T-helper 17 cell (primary cell): ENCODE measurements at places on chromosomes 5 and 9.

- DNase-seq, result no peak
- peaks cover 22% of the 10 kb centered on the region for H3K27me3 ChIP-seq
Observed at GRCh38 chr9:89808076-89808755, 203.4 kb downstream of the GADD45G start.

DNA sequence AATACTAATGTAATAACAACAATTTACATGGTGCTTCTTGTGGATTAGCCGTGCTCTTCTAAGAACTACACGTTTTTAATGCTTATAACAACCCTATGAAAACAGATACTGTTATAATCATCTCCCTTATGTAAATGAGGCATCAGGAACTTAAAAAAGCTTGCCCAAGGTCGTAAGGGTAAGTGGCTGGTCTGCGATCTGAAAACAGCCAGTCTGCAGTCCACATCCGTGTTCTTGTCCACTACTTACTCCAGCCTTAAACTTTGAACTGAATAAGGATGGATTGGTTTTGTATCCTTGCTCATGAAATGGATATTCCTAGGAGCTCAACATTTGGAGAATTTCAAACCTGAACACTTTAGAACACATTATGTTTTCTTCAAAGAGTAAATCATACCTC lies 26.7 kb downstream of the PAM start:
- peaks cover 17% of the 10 kb centered on the region for H3K4me1 ChIP-seq
- DNase-seq, result no peak
- H3K36me3 ChIP-seq, result peaks cover 9% of the 10 kb centered on the region
- H3K27ac ChIP-seq, result no peak overlapping the region

DNA sequence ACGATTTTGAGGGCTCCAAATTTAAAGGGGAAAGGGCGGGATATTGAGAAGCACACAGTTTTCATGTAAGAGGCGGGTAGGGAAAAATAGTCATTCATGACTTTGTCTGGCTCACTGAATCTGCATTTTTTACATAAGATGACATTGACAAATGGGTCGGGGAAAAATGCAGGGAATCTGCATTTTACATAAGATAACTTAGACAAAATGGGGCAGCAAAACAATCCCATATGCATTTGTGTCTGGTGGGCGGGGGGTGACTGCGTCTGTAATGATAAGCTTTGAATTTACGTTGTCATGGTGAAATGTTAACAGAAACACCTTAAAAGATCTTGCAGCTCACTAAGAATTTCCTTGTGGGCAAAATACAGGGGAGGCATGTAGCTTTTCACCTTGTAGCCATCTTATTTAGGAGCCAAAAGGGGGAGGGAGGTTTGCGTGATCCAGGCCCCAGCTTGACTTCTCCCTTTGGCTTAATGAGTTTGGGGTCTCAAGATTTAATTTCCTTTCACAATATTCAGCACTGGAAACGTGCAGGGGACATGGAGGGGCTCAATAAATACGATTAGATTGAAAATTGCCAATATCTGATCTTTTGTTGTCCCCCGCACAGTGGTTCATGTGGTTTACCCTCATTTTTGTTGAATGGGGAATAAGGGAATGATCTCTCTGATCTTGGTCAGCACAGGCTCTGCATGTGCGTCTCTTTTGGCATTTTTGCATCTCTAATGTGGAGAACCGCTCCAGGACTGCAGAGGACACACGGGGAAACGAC lies 41.1 kb upstream of the GADD45G start:
- no peak overlapping the region for H3K27ac ChIP-seq
- no peaks in the 10 kb centered on the region for H3K36me3 ChIP-seq
- DNase-seq, result no peak

- H3K27ac ChIP-seq, result no peak overlapping the region
- no peak for DNase-seq
- peaks cover 51% of the 10 kb centered on the region for H3K27me3 ChIP-seq
- no peaks in the 10 kb centered on the region for H3K4me1 ChIP-seq
- H3K4me3 ChIP-seq, result no peak overlapping the region
Observed at GRCh38 chr9:98861781-98862504, 54.5 kb downstream of the GALNT12 start.

- H3K4me3 ChIP-seq, result no peak overlapping the region
- no peak overlapping the region for H3K27ac ChIP-seq
- no peaks in the 10 kb centered on the region for H3K4me1 ChIP-seq
- DNase-seq, result no peak
Observed at GRCh38 chr9:134174073-134174449, 9.7 kb upstream of the RNU6ATAC start.

DNA sequence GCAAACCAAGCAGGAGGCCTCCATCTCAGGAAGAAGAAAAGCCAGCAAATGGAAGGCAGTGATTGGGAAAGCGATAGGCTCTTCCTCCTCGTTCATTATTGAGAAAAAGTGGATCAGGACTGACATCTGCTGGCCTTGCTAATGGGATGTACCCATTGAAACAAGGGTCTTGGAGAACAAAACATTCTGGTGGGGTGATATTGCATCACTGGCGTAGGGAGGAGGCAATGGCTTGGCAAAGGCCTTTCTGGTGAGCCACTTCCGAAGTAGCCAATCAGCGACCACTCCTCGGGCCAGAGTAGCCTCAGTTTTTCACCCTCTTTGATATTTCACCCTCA lies 86.7 kb upstream of the NFIB start:
- no peak overlapping the region for H3K27ac ChIP-seq
- no peak overlapping the region for H3K4me3 ChIP-seq
- no peaks in the 10 kb centered on the region for H3K36me3 ChIP-seq
- no peaks in the 10 kb centered on the region for H3K4me1 ChIP-seq
- peaks cover 11% of the 10 kb centered on the region for H3K27me3 ChIP-seq

GRCh38 chr9:74412236-74412979 lies 84.7 kb upstream of the RORB start:
- no peaks in the 10 kb centered on the region for H3K36me3 ChIP-seq
- H3K27ac ChIP-seq, result no peak overlapping the region
- H3K4me1 ChIP-seq, result no peaks in the 10 kb centered on the region
- H3K27me3 ChIP-seq, result no peaks in the 10 kb centered on the region
- H3K4me3 ChIP-seq, result no peak overlapping the region

GRCh38 chr9:92807031-92807756 lies 42.6 kb upstream of the BICD2 start:
- H3K4me1 ChIP-seq, result peaks cover 14% of the 10 kb centered on the region
- no peak for DNase-seq
- H3K27ac ChIP-seq, result peak overlapping the region; percentile 16
- H3K4me3 ChIP-seq, result peak overlapping the region; percentile 90
- peaks cover 45% of the 10 kb centered on the region for H3K27me3 ChIP-seq

- no peak overlapping the region for H3K27ac ChIP-seq
- H3K36me3 ChIP-seq, result no peaks in the 10 kb centered on the region
- H3K4me1 ChIP-seq, result no peaks in the 10 kb centered on the region
- peaks cover 12% of the 10 kb centered on the region for H3K27me3 ChIP-seq
- no peak for DNase-seq
- no peak overlapping the region for H3K4me3 ChIP-seq
Observed at GRCh38 chr9:114049441-114050225, 28.5 kb downstream of the AMBP start.

GRCh38 chr9:116695438-116695837 lies 8.3 kb downstream of the TRIM32 start:
- H3K4me1 ChIP-seq, result peaks cover 38% of the 10 kb centered on the region
- H3K27me3 ChIP-seq, result no peaks in the 10 kb centered on the region
- H3K27ac ChIP-seq, result peak overlapping the region; percentile 35
- no peak for DNase-seq

GRCh38 chr5:88979244-88979643 lies 96.3 kb upstream of the MEF2C start:
- H3K36me3 ChIP-seq, result no peaks in the 10 kb centered on the region
- DNase-seq, result no peak
- H3K27ac ChIP-seq, result no peak overlapping the region
- H3K27me3 ChIP-seq, result no peaks in the 10 kb centered on the region

- DNase-seq, result no peak
- H3K27me3 ChIP-seq, result no peaks in the 10 kb centered on the region
- peak overlapping the region; percentile 36 for H3K4me3 ChIP-seq
- no peak overlapping the region for H3K27ac ChIP-seq
Observed at GRCh38 chr5:168947212-168947868, 353.6 kb downstream of the SLIT3 start.

DNA sequence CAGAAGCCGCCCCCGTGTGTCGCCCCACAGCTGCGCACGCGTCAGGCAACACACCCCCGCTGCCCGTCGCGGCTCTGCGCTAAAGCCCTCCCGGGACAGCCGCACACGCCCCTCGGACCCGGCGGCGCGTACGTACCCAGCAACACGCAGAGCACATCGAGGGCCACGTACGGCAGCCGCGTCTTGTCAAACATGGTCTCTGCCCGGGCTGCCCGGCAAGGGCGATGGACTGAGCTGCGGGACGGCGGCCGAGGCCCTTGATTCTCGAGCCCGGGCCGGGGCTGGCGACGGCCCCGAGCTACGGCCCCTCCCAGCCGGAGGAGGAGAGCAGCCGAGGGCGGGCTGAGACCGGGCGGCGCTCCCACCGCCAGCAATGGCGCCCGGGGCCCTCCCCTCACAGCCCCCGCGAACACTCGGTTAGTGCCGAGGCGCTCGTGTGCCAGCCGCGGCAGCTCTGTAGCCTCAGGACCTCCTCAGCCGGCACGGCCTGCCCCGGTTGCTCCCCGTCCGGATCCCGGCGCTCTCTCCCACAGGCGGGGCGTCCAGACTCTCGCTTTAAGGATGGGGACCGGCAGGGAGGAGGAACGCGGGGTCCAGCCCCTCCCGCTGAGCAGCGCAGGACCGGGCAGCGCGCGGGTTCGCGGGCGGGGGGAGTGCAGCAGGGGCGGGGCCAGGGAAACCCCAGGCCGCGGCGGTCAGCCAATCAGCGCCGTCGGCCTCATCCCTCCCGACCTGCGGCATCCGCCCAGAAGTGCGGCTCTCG lies at the start of gene PLPP1:
Gene PLPP1, minus strand, starts transcription at position 529 of the 763 bp plus-strand sequence. Its CDS starts 335 bp downstream, at position 194.
- H3K27ac ChIP-seq, result peak within 1 kb of the TSS; percentile 87
- no peaks in the 10 kb centered on the region for H3K27me3 ChIP-seq
- peaks cover 21% of the 10 kb centered on the region for H3K4me1 ChIP-seq
